ENCODE measurements at places on chromosomes 11 and 22.
A peak's percentile ranks its signal among the peaks of the same experiment; 100 is the strongest.

DNA sequence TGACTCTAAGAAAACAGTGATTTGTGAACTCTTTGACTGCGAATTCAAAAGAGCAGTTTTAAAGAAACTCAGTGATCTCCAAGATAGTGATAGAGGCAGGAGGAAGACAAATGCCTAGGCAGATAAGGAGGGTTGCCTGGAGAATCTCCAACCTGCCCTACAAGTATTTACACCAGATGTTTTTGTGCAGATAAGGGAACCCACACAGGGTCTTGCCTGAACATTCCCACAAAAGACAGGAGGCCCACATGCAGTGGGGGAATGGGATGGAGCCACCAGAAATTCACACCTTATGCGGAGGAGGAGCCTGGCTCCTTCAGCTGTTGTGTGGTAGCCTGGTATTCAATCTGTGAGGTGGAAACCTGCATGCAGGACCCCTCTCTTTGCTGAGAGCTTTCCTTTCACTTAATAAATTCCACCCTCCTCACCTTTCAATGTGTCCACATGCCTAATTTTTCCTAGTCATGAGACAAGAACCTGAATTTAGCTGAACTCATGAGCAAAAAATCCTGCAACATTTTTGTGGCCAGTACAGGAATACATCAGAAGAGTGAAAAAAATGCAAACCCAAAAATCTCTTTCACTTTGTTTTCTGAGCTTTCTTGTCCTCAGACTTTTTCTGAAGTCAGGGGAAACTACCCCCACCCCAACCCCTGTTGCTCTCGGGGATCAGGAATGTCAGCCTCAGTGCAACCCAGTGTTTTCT lies 8.1 kb upstream of the GLYAT start:
- DNase-seq = no peak

DNA sequence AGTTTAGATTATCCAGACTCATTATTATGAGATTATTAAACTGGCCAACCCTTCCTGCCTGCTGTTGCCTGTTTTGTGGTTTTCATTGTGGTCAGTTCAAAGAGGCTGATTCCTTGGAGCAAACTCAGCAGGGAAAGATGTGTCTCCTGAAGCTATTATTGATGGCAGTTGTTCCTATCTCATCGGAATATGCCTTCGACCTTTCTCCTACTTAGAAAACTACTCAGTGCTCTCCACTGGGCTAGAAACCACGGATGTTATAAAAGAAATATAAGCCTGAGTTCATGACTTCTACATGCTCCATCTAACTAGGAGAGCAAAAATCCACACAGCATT lies 80.2 kb upstream of the NAV2 start:
- no peak for DNase-seq

DNA sequence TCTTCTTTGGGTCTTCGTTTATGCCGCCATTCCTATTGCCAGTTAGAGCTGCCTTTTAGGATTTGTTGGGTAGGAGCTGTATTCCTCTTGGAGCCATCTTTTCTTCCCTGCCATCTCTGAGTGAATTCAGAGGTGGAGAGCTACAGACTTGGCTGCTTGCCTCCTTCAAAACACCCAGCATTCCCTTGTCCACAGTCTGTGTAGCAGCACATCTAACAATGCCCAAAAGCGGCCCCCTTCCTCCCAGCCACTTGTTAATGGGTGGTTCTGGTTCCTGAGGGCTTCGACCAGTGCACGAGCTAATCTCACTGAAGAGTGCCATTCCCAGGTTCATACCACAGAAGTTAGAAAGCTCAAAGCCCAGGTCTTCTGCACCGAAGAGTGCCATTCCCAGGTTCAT lies 37.7 kb downstream of the MARK2 start:
- DNase-seq = no peak

DNA sequence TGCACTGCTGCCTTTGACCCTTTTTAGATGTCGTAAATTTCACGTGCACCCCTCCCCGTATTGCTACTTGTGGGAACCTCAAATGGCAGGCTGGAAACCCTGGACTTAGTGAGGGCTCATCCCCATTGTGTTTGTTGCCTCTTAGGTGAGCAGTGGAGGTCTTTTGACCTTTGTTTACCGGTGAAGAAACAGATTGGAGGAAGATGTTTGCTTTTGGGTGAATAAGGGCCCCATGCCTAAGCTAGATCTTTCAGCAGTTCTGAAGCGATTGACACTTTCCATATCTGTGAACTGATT lies 782 bp downstream of the SMARCB1 start:
- DNase-seq = no peak

- DNase-seq = peak; percentile 85
Measured at GRCh38 chr11:416757-417621, 2.2 kb upstream of the SIGIRR start.

DNA sequence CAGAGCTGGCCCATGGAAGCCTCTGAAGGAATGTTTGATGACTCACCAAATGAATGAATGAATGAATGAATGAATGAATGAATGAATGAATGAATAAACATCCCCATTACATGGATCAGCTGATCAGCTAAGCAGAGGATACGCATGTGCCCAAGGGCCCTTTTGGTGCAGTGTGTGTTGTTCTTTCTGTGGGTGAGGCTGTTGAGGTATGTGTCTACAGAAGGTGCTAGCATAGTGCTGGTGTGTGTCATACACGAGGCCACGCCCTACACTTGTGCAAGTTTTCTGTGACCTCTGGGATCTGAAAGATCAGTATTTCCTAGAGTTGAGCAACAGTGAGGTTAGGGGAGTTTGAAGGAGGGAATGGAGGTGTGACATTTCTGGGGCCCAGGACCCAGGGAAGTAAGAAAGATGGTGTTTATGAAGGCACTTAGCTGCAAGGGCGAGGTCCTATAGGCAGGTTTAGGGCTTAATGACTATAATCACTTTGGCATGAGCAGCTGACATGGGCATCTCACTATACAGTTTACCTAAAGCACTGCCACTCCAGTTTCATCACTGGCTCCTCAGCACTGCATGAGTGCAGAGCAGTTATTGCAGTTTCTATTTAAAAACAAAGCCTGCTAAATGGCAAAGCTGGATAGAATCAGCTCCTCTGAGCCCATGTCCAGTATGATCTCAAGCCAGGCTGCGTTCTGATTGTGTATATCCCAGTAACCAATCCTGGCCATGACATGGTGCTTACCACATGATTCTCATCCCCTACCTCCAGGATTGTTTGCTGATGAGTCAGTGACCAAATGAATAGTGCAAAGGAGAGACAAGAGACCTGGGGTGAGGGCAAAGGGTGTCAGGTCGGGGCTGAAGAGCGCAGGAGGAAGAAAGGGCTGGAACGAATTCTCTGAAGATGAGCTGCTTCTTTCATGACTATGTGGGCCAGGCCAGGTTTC lies 36.4 kb upstream of the E2F8 start:
- no peak for DNase-seq

- DNase-seq = no peak
Measured at GRCh38 chr11:69834811-69835800, 15.9 kb upstream of the FGF3 start.

DNA sequence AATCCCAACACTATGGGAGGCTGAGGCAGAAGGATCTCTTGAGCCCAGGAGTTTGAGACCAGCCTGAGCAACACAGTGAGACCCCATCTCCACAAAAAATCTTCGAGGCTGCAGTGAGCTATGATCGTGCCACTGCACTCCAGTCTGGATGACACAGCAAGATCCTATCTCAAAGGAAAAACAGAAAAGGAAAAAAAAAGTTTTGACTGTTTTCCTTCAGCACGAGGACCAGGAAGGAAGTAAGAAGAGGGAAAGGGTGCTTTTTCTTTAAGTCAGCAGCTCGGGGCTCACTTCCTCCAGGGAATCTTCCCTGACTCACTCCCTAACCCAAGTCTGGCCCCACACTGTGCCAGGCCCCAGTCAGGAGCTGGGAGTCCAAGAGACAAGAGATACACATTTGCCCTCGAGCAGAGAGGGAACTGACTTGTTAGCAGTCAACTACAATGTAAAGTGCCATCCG lies 14.2 kb downstream of the ARRB1 start:
- peak; percentile 61 for DNase-seq

DNA sequence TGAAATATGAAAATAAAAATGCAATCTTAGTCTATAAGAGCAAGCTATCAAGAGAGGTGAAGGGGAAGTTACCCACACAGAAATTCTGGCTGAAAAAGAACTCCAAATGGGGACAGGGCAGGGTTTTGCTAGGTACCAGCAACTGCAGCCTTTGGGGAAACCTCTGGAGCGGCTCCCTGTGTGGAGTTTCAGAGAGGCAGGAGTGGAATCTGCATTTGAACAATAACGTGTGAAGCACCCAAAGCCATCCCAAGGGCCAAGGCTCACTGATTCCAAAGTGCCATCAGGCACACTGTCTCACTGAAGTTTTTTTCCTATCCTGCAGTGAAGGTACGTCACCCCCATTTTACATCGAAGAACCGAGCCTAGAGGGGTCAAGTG lies 87.8 kb downstream of the KCNC1 start:
- no peak for DNase-seq

GRCh38 chr11:116511684-116512083 lies 261.1 kb downstream of the BUD13 start:
- no peak for DNase-seq

DNA sequence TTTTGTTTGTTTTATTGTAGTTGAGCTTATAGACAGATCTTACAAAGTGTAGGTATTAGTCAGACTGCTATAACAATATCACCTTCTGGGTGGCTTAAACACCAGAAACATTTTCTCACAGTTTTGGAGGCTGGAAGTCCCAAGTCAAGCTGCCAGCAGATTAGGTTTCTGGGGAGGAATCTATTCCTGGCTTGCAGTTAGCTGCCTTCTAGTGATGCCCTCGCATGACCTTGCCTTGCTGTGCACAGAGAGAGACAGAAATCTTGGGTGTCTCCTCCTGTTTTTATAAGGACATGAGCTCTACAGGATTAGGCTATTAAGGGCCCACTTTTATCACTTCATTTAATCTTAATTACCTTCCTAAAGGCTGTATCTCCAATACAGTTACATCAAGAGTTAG lies 1635.2 kb downstream of the FAM181B start:
- no peak for DNase-seq

All from lower lobe of right lung (tissue), 2 donors.